Activated CD8-positive, alpha-beta memory T cell treated with anti-CD3 and anti-CD28 coated beads for 1 hour (primary cell): ENCODE measurements at places on chromosomes 1 and 21.
A peak's percentile ranks its signal among the peaks of the same experiment; 100 is the strongest.

- DNase-seq: no peak
Observed at GRCh38 chr1:245365095-245366020, 210.6 kb downstream of the KIF26B start.

GRCh38 chr1:32984455-32985171 is 20.0 kb upstream of the RNF19B start:
- no peak for DNase-seq

- DNase-seq: no peak
Observed at GRCh38 chr1:183273300-183273699, 87.2 kb downstream of the LAMC2 start.

DNA sequence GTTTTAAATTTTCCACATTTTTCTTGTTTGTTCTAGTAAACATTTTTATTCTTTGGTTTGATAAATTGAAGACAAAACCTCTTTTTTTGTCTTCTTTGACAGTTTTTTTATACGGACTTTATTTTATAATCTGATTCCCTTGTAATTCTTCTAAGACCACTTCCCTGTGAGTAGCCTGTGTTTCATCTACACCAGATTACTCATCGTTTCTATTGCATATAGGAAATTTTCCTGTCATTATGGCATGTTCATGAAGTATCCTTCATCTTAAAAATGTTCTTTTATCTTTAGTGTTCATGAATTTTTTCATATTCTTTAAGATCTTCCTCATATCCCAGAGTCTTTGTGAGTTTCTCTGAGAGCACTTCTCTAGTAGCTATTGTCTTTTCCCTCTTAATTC is 109.8 kb downstream of the USP25 start:
- DNase-seq: no peak

- DNase-seq: no peak
Observed at GRCh38 chr21:34996304-34997101, 52.6 kb downstream of the RUNX1 start.

DNA sequence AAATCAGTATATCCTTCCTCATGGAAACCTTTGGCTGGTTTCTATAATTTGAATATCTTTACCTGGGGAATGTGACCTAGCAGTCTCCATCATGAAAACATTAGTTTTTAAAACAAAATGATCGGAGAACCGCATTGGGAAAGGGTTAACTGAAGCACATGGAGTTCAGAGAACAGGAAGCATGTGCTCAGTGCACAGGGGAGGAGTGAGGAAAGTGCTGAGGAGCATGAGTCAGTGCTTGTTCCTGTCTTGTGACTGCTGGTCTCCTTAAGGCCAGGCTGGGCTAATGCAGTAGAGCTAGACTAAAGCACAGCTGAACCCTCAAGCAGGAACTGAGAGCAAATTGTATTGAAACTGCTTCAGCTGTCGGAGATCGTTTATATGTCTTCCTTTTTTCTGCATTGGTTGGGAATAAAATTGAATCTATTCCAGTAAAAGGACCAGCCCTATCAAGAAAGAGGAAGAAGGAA is 5.8 kb downstream of the IFI16 start:
- DNase-seq: peak; percentile 27

DNA sequence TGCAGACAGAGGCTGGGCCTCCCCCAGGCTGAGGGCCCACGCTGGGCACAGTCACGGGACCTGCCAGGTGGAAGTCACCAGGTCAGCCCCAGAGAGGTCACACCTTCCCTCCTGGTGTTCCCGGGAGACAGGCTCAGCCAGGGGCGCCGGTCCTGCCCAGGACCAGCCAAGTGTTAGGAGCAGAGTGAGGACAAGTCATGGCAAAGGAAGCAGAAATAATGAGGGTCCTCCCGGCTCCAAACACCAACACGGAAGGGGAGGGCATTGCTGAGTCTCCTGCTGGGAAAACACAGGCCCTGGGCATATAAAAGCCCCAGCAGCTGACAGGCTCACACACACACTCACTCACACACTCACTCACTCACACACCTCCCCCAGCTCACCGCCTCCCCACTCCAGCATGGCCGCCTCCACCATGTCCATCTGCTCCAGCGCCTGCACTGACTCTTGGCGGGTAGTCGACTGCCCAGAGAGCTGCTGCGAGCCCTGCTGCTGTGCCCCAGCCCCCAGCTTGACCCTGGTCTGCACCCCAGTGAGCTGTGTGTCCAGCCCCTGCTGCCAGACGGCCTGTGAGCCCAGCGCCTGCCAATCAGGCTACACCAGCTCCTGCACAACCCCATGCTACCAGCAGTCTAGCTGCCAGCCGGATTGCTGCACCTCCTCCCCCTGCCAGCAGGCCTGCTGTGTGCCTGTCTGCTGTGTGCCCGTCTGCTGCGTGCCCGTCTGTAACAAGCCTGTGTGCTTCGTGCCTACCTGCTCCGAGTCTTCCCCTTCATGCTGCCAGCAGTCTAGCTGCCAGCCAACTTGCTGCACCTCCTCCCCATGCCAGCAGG is at the start of gene KRTAP10-10:
Gene KRTAP10-10, plus strand, starts transcription at position 339 of the 833 bp plus-strand sequence. Its CDS starts 62 bp downstream, at position 401.
- no peak for DNase-seq
